ENCODE measurements at places on chromosomes 1 and 21. TPM values are rescaled to one million over a fixed set of nuclear protein-coding genes. Genes with fewer than 3 reads are reported as not detected.

MAP3K7CL gene
- total RNA-seq: 10.1 TPM

ANKRD65 gene
- total RNA-seq: not detected

NPR1 gene
- 0.37 TPM for total RNA-seq

RO60 gene
- 78.2 TPM for total RNA-seq

SIM2 gene
- not detected for total RNA-seq

LRRC71 gene
- total RNA-seq: not detected

DMRTA2 gene
- not detected for total RNA-seq

DYNLT4 gene
- 0.39 TPM for total RNA-seq

GRCh38 chr1:84704872-84705417 is 14.7 kb upstream of the SSX2IP start:
- peak; percentile 41 for DNase-seq

DNA sequence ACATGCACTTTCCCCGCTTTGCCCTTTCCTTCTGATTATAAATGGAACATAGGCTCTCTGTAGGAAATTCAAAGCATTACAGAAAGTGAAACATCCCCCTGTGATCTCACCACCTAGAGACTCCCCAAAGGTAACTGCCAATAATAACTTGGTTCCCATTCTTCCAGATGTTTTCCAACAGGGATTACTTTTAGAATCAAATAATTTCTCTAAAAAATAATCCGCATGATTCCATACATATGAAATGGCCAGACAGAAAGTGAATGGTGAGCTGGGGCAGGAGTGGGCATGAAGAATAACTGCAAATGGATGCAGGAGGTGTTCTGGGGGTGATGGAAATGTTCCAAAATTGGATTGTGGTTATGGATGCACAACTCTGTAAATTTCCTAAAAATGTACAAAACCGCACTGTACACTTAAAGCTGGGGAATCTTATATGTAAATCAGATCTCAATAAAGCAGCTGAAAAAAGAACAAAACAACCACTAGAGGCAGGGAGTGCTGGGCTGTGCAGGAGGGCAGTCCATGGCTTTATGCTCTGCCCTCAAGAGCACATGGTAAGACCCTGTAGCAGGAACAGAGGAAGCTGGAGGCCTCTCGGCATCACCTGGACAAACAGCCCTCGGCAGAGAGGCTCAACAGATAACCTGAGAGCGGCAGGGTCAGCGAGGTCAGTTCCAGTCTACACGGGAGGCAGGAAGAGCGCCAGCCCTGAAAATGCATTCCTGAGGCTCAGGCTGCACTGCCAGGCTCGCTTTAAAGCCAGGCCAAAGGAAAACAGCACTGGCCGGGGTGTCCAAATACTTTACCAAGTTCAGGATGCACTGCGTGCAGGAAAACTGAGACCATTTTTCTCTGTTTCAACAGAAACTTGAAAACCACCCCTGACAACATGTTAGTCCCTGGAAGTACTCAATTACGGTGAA is 39.7 kb downstream of the CAPZB start:
- peak; percentile 41 for DNase-seq

DNA sequence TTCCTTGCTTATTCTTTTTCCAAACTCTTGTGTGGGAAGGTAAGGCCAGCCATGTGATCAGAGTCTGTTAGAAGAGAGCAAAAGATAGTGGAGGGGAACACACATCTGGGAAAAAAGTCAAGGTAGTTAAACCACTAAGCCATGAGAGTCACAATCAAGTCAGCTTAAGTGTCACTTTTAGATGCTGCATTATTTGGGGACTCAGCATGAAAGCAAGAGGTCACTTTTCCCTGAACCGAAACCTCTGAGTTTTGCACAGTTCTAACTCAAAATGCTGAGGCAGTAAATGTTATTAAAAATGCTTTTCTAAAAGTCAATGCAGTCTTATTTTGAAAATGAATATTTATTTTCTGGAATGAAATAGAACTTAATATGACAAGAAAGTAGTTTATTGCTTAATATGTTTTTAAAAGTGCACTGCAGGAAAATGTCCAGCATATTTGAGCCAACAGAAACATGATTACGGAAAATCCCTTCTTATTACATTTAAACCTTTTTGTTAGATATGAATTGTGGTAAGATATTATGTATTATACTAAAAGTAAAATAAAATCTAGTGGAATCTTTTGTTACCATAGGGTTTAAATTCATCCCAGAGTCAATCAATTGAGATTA is 69.3 kb downstream of the RBM11 start:
- no peak for DNase-seq

DNA sequence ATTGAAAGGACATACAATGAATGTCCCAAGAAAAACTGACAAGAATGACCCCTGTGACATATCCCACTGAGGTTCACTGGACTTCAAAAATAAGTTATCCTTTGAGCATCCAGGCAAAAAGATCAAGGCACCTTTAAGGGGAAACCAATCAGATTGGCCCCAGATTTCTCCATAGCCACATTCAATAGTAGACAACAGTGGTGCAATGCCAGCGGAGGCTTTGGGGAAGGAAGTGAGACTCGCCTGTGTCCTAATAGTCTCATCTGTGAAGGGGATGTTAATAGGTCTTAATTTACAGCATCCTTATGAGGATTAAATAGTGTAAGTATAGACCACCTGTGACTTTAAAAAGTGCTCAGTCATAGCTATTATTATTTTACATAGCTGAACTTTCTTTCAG is 21.5 kb downstream of the RPL5 start:
- DNase-seq: no peak

- no peak for DNase-seq
These were observed 51.7 kb upstream of the MRPS6 start for GRCh38 chr21:34021726-34022125.

- DNase-seq: no peak
These were observed 367.1 kb upstream of the ESRRG start for GRCh38 chr1:217090060-217090911.

GRCh38 chr1:67711855-67712212 is 26.8 kb downstream of the GADD45A start:
- DNase-seq: no peak

DNA sequence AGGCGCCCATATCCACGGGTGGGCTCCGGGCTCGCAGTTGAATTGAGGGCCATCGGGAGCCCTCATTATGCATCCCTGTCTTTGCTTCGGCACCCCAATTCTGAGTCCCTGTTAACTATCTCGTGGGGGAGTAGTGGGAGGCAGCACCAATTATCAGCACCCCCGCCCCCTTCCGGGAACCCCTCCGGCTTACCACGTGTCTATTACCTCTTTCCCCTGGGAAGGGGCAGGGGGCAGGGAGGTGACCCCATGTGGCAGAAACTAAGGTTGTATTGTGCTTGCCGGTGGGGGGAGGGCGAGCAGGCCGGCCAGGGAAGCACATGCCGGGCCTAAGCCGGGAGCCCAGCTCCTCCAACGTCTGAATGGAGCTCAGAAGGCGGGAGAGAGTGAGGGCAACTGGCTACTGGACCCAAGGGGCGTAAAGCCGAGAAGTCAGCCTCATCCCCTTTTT is 1.0 kb downstream of the LIN28A start:
- no peak for DNase-seq

GRCh38 chr1:150281221-150281757 is 1.1 kb upstream of the CIART start:
- peak; percentile 82 for DNase-seq

DNA sequence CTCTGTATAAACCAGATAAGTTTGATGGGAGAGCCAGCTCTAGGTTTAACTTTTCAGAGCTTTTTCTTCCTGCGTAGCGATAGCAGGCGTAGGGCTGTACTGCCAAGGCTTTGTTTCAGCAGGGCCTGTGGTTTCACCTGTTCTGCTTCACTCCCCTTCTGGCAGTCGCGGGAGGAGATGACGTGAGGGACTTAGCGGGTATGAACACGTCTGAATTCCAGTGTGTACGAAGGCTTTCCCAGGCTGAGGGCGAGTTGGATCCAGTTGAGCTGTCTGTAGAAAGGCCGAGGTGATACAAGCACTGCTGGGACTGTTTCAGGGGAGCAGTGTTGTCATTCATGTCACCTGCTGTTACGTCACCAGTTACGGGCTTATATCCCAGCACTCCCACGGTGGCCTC is 21.2 kb downstream of the PEX14 start:
- DNase-seq: peak; percentile 28

DNA sequence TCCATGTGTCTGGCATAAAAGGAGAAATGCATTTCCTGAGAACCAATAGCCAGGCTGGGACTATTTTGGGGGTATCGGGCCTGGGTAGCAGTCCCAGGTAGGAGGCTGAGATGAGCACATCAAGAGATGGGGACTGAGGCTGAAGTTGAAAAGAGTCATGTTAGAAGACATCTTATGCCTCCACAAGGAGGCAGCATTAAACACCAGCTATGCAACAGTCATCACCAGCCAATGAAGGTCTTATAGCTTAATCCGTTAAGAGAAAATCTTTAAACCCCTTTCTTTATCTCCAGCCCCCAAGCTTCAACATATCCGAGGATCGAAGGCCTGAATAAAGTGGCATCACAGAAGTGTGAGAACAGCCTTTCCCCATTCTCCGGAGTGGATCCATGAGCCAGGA is 640.7 kb upstream of the PTBP2 start:
- DNase-seq: no peak

GRCh38 chr1:180542113-180542837 is 16.5 kb upstream of the OVAAL start:
- DNase-seq: no peak

GRCh38 chr1:75124510-75124909 is 9.7 kb upstream of the LHX8 start:
- DNase-seq: no peak

DNA sequence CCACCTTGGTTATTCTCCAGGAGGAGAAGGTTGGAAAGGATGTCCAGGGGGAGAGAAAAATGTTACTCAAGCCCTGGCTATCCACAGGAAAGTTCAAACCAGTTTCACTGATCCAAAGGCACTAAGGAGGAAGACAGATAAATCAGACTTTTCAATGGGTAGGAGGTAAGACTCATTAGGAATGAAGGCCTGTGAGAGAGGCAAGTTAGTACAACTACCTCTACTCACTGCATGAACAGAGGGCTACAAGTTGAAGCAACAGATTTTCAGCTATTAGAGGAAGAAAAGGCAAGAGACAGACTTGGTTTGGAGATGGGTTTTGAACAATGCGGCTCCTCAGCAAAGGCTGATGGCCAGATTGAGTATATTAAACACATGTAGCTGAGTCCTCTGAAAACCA is 16.9 kb downstream of the CD160 start:
- DNase-seq: no peak

- DNase-seq: no peak
These were observed 3.9 kb upstream of the ITLN1 start for GRCh38 chr1:160888926-160889325.

- no peak for DNase-seq
These were observed 48.2 kb downstream of the IL12RB2 start for GRCh38 chr1:67355745-67356424.
